Chondrocyte (in vitro differentiated cells): ENCODE measurements at places on chromosomes 3 and 15. TPM values are rescaled to one million over a fixed set of nuclear protein-coding genes. Genes with fewer than 3 reads are reported as not detected.
A peak's percentile ranks its signal among the peaks of the same experiment; 100 is the strongest.

DNA sequence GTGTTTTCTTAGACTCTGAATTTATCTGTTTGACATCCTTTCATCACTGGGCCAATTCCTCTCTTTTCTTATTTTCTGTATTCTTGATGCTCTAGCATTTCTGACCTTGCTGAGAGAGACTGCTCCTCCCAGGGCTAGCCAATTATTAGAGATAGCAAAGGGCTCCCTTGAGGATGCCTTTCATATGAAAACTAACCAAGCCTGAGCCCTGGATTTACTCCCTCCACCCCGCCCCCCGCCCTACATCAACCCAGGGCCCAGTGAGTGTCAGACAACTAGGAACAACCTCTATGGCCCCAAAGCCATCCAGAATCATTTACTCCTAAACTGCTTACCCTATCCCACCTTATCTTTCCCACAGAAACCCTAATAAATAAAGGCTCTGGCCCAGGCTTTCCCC, 69.7 kb upstream of the LARS2 start:
- H3K27me3 ChIP-seq, result peaks cover 22% of the 10 kb centered on the region
- H3K27ac ChIP-seq, result no peak overlapping the region
- no peaks in the 10 kb centered on the region for H3K36me3 ChIP-seq
- H3K4me3 ChIP-seq, result no peak overlapping the region
- no peak for DNase-seq

DNA sequence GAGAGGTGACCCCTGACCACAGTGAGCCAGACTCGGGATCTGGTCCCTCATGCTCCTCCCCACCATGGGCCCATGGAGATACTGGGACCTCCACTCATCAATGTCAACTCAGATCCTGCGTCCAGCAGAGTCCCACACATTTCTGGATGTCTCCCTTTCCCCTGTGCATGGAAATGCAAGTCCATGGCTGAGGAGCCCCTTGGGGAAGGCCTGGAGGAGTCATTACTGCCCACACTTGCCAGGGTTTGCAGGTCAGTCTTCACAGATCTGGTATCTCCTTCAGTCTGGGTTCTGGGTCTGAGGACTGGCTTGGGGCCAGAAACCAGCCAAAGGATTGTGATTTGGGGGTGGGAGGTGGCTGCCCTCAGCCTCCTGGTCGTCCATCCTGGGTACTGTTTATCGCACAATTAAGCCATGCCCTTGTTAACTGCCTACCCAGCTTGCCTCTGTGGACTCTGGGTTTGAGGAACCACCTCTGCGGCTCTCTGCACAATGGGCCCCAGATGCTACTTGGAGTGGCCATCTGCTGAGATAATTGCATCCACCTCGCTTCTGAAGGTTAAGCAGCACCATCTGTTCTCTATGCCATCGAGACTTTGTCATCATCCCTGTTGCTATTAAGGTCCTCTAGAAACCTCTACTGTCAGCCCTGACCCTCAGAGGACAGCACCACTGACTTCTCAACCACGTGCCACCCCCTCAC, 49.9 kb upstream of the KLF13 start:
- H3K27me3 ChIP-seq, result no peaks in the 10 kb centered on the region
- no peak overlapping the region for H3K27ac ChIP-seq
- no peak for DNase-seq
- peaks cover 23% of the 10 kb centered on the region for H3K4me1 ChIP-seq
- no peak overlapping the region for H3K4me3 ChIP-seq

DNA sequence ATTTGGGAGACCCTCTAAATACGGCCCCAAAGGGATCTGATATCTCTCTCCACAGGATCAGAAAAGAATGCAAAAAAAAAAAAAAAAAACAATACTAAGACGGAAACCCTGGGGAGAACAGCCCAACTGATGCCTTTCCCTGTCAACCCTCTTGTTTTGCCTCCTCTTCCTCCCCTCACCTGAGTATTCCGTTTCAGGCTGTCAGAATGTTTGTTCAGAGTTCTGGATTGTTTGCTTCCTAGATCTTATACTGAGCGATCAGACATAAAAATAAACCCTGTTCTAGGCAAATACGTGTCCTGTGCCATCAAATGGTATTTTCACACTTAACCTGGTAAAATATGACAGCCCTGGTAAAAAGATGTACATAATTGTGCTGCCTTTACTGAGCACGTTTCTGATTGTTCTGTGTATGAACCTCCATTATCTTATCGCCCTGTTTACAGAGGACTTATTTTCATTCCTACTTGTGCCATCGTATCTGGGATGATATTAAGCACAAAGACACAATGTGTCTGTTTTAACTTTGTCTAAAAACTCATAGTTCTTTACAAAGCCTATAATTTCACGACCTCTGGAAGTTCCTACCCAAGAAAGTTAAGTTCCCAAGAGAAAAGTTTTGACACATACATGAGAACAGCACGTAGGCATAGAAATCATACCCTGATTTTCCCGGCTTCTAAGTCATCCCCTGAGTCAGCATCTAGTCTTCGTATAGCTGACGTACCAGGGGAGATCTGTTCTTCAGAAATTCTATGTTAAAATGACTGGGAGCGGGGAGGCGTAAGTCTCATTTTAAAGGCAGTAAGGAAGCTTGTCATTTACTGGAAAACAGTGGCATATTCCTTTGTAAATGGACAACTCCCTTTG, 856 bp downstream of the ZBTB38 start:
- peaks cover 9% of the 10 kb centered on the region for H3K36me3 ChIP-seq
- H3K4me3 ChIP-seq, result peak overlapping the region; percentile 79
- peak overlapping the region; percentile 100 for H3K27ac ChIP-seq
- no peak for DNase-seq

DNA sequence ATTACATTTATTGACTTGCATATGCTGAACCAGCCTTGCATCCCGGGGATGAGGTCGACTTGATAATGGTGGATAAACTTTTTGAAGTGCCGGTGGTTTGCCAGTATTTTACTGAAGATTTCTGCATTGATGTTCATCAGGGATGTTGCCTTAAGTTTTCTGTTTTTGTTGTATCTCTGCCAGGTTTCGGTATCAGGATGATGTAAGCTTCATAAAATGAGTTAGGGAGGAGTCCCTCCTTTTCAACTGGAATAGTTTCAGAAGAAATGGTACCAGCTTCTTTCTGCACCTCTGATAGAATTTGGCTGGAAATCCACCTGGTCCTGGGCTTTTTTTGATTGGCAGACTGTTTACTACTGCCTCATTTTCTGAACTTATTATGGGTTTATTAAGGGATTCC, 250.8 kb downstream of the TBC1D5 start:
- no peak overlapping the region for H3K4me3 ChIP-seq
- peaks cover 33% of the 10 kb centered on the region for H3K4me1 ChIP-seq
- H3K27me3 ChIP-seq, result no peaks in the 10 kb centered on the region
- H3K36me3 ChIP-seq, result peaks cover 9% of the 10 kb centered on the region
- peak overlapping the region; percentile 58 for H3K27ac ChIP-seq

DNA sequence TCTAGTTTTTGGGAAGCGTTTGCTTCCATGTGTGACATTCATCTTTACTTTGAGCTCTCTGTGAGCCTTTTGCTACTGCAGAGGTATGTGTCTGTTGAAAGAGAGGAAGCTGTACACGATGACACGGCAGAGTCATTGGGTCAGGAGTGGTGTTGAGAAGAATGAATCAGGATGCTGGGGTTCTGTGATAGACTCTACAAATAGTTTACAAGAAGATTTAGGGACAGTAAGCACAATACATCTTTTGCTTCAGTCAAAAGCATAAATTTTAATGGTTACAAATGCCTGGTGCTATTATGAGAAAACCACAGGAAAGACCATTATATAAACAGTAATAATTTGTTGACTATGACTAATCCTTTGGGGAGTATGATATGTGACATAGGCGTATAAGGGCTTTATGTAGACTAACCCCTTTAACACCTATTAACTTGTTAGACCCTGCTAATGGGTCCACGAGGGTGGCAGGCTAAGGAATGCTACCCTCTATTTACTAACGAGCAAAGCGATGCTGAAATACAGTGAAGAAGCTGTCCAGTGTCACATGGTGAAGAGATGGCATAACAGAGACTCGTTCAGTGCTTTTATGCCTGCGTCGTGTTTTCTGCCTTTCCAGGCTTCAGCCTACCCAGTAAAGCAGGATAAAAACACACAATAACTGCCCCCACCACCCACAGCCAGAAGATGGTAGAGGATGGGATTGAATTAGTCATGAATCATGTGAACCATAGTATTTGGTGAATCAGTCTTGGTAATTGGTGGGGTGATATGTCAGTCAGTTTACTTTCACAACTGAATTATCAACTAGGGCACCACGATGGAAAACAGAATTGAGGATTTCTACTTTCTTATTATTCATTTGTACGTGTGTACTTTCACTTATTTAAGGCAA, 118.8 kb downstream of the LPP start:
- no peaks in the 10 kb centered on the region for H3K27me3 ChIP-seq
- H3K4me3 ChIP-seq, result no peak overlapping the region
- H3K36me3 ChIP-seq, result peaks cover 6% of the 10 kb centered on the region
- DNase-seq, result no peak
- peaks cover 72% of the 10 kb centered on the region for H3K4me1 ChIP-seq
- H3K27ac ChIP-seq, result peak overlapping the region; percentile 88

GRCh38 chr3:1600206-1600605, 498.5 kb upstream of the CNTN4 start:
- no peaks in the 10 kb centered on the region for H3K36me3 ChIP-seq
- no peak overlapping the region for H3K4me3 ChIP-seq
- no peaks in the 10 kb centered on the region for H3K27me3 ChIP-seq

GRCh38 chr15:44796508-44796907, 60.2 kb downstream of the TRIM69 start:
- H3K27ac ChIP-seq, result no peak overlapping the region
- H3K4me3 ChIP-seq, result no peak overlapping the region
- DNase-seq, result no peak

- no peaks in the 10 kb centered on the region for H3K36me3 ChIP-seq
- peaks cover 16% of the 10 kb centered on the region for H3K27me3 ChIP-seq
- no peak overlapping the region for H3K4me3 ChIP-seq
- H3K4me1 ChIP-seq, result no peaks in the 10 kb centered on the region
- H3K27ac ChIP-seq, result no peak overlapping the region
These were observed 388.1 kb downstream of the FGF12 start for GRCh38 chr3:192339214-192339613.

DNA sequence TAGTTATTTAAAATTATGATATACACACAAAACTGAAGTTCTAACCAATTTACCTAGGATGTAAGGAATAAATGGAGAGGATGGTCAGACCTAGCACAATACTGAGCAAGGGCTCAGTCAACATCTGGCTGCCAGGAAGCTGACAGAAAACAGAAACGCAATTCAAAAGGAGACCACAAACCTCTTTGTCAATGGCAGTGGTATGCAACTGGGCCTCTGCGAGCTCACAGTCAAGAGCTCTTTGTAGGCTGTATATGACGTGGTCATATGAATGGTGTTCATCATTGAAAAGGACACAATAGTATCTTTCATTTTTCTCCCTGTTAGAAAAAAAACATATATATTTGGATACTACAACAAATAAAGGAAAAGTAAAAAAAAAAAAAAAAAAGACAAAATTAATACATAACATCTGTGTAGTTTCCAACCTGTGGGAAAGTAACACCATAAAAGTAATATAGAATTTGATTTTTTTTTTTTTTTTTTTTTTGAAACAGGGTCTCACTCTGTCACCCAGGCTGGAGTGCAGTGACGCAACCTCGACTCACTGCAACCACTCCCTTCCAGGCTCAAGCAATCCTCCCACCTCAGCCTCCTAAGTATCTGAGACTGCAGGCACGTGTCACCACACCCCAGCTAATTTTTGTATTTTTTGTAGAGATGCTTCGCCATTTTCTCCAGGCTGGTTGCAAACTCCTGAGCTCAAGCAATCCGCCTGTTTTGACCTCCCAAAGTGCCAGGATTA, 37.9 kb downstream of the UBR1 start:
- peaks cover 31% of the 10 kb centered on the region for H3K36me3 ChIP-seq
- no peaks in the 10 kb centered on the region for H3K4me1 ChIP-seq
- H3K27me3 ChIP-seq, result no peaks in the 10 kb centered on the region
- H3K27ac ChIP-seq, result peak overlapping the region; percentile 36
- DNase-seq, result no peak
- H3K4me3 ChIP-seq, result no peak overlapping the region

- peaks cover 6% of the 10 kb centered on the region for H3K4me1 ChIP-seq
- no peak overlapping the region for H3K4me3 ChIP-seq
- peaks cover 3% of the 10 kb centered on the region for H3K27me3 ChIP-seq
- H3K36me3 ChIP-seq, result no peaks in the 10 kb centered on the region
These were observed 148.7 kb downstream of the RORA start for GRCh38 chr15:61080221-61081026.

SERINC4 gene
- total RNA-seq, result not detected in 3 replicates

FHIT gene
- 2.5 to 3.8 TPM (median 3.4 TPM) in 3 replicates for total RNA-seq

HRG gene
- total RNA-seq, result not detected in 3 replicates

SMCO1 gene
- total RNA-seq, result not detected in 3 replicates

CDHR4 gene
- not detected in 3 replicates for total RNA-seq

LRRK1 gene
- 6.0 to 11.3 TPM (median 10.1 TPM) in 3 replicates for total RNA-seq

MAP6D1 gene
- 3.9 to 8.3 TPM (median 7.9 TPM) in 3 replicates for total RNA-seq

CFAP91 gene
- 0.29 TPM in 1 of 3 replicates, not detected in the others for total RNA-seq

DENND6A gene
- 17.7 to 19.8 TPM (median 19.8 TPM) in 3 replicates for total RNA-seq

BNC1 gene
- 1.7 to 2.8 TPM (median 2.3 TPM) in 3 replicates for total RNA-seq

EFCAB12 gene
- 0.10 TPM in 1 of 3 replicates, not detected in the others for total RNA-seq
